OCI-M1 (cell line): ENCODE measurements at places on chromosomes 7 and 10.

GRCh38 chr10:17430647-17431355 lies 23.6 kb downstream of the ST8SIA6 start:
- DNase-seq: peak; percentile 90

- peak; percentile 96 for DNase-seq
Measured at GRCh38 chr7:87599336-87599735, 1.3 kb downstream of the ABCB1 start.

DNA sequence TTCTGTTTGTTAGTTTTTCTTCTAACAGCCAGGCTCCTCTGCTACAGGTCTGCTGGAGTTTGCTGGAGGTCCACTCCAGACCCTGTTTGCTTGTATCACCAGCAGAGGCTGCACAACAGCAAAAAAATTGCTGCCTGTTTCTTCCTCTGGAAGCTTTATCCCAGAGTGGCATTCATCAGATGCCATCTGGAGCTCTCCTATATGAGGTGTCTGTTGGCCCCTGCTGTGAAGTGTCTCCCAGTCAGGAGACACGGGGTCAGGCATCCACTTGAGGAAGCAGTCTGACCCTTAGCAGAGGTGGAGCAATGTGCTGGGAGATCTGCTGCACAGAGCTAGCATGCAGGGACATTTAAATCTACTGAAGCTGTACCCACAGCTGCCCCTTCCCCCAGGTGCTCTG lies 26.7 kb upstream of the CROT start:
- DNase-seq: no peak

DNA sequence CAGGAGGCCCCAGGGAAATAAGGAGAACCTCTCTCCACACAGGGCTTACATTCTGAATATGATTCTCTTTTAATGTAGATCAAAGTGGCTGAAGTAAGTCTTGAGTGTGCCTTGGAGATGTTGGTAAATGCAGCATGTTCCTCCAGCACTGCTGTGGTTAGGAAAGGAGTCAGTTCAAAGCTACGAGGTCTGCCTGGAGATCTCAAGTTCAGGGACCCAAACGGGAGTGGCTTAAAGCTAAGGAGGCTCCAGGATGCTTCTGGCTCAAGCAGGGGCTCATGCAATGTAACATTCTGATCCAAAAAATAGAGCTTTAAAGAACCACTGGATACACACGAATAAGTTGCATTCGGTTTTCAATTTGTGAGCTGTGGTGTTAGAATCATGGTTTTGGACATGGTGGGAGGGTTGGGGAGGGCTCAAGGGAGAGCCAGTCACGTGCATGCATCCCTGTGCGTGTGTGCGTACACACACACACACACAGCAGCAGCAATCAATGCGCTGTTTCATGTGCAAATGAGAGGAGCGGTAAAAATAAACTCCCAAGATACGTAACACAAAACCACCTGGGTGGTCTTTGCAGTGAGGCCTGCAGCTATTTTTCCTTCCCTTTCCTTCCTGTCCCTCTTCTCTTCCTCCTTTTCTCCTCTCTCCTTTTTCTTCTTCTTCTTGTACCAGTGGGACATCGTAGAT lies 70.5 kb downstream of the AOAH start:
- no peak for DNase-seq

- DNase-seq: no peak
Measured at GRCh38 chr7:135904282-135904681, 72.9 kb downstream of the MTPN start.
